ENCODE measurements at places on chromosomes 2 and 18.

DNA sequence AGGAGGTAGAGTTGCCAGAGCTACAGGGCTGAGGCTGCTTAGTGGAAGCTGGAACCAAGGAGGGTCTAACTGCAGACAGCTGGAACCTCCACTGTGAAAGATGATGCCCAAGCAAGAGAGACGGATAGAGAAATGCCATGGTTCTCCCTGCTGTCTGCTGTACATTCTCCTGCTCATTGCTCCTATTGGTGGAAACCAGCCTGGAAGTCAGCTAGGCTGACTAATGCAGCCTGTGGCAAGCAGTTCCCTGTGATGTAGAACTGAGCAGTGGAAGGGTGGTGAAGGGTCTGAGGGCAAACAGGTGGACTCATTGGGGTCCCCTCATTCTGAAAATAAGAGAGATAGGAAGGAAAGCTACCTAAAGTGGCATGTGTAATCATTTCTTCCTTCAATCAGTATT lies 563.6 kb downstream of the SLC4A3 start:
- DNase-seq: no peak

DNA sequence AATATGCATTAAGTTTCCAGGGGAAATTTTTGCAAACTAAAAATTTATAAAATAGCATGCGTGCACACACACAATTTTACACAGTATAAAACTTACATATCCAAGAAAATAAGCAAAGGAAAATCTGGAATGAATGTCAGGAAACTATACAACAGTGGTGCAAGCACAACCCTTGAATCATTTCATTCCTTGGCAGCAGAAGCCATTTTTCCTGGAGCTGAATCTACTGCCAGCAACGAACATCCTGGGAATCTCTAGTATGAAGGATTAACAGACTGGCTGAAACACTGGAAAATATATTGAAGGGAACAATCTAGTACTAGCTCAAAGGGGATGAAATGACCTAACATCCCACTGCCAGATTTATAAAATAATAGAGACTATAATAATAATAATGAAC lies 235.3 kb downstream of the DYM start:
- no peak for DNase-seq

DNA sequence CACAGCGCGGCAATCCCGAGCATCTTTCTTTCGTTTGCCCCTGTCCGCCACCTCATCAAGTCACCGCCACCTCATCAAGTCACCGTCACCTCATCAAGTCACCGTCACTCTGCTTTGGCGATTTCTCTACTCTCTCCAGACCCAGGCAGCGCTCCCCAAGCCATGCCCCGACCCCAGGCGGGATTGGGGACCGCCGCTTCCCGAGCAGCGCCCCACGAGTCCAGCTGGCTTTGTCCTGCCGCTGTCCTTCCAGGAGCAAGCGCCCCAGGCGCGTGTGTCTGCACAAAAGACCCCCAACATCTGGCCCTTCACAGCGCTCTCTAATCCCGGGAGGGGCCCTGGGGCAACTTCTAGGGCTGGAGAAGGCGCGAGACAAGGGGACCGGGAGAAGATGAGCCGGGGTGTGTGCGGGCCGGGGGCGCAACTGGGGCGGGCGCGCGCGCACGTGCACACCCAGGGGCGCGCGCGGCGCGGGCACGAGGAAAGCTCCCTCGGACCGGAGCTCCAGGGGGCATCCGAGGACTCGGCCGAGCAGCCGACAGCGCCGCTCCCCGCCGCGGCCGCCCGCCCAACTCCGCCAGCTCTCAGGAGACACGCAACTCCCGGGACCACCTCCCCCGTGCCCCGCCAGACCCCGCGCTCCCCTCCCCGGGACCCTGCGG lies 633 bp upstream of the RNF152 start:
- no peak for DNase-seq

- DNase-seq: no peak
These were observed 138.7 kb downstream of the MGAT5 start for GRCh38 chr2:134392442-134393074.

DNA sequence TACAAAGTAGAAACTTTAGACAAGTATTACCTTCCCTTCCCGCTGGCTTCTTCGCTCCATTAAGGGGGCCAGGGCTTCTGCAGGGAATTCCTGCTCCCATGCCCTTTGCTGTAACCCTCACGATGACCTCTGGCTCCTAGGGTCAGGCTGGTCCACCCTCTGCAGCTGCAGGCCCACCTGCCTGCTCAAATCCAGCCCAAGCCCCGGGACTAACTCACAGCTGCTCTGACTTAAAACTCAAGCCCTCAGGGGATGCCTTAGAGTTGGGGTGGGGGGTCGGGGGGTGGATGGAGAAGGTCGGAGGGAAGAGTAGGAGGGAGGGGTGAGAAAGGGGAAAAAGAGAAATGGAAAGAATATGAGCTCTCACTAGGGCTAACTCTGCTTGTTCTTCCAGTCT lies 4.9 kb downstream of the IGFBP5 start:
- DNase-seq: no peak
